ENCODE measurements at places on chromosomes 13 and 19. TPM values are rescaled to one million over a fixed set of nuclear protein-coding genes. Genes with fewer than 3 reads are reported as not detected.

DNA sequence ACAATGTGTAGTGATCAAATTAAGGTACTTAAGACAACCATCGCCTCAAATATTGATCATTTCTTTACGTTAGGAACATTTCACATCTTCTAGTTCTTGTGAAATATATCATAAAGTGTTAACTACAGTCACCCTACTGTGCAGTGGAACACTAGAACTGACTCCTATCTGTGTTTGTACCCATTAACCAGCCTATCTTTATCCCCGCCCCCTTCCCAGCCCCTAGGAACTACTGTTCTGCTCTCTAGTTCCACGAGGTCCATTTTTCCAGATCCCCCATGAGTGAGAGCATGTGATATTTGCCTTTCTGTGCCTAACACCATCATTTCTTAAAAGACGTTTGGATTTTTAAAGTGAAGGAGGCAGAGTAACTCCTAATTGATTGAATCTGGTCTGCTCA is 24.4 kb upstream of the GGACT start:
- no peak for DNase-seq

DNA sequence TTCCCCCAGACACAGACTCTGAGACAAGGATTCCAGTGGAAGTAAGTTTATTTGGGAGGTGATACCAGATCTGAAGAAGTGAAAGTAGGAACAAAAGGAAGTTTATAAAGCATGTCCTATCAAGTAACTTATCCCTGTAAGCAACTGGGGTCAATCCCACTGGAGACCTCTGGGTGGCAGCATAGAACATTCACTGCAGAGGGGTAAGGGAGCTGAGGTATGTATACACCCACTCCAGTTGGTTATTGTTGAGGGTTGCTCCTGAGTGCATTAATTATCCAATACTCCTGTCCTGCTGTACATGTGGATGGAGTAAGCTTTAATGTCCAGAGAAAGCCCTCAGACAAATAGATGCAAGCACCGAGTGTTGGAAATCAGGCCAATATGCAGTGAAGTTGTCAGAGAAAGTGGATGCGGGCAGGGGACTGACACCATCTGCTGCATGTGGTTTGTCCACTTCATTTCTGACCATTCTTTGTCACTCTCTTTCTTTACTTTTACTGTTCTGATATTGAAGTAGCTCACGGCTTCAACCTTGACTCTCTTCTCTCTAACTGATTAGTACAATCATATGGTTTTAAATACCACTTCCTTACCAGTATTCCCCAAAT is 46.7 kb downstream of the NOTCH3 start:
- DNase-seq: no peak

- DNase-seq: no peak
These were observed 11.8 kb downstream of the MAST3 start for GRCh38 chr19:18109341-18109732.

ZNF792 gene
- total RNA-seq: 5.4 TPM

NLRP5 gene
- not detected for total RNA-seq

PCDH9 gene
- total RNA-seq: 206 TPM

TEX26 gene
- total RNA-seq: 0.49 TPM

DNA sequence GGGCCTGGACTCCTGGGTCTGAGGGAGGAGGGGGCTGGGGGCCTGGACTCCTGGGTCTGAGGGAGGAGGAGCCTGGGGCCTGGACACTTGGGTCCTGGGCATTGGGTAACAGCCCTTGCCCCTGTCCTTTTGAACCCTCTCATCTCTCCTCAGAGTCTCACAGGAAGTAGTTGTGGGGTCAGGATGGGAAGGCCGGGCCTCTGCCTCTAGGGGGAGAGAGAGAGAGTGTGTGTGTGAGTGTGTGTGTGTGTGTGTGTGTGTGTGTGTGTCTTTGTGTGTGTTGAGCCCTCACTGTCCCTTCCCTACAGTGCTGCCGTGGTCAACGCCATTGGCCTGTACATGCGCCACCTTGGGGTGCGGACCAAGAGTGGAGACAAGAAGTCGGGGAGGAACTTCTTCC is 10.9 kb downstream of the ARHGEF1 start:
- DNase-seq: no peak

IGSF23 gene
- not detected for total RNA-seq

GRCh38 chr13:112871742-112872141 is 97.3 kb upstream of the MCF2L start:
- no peak for DNase-seq

DNA sequence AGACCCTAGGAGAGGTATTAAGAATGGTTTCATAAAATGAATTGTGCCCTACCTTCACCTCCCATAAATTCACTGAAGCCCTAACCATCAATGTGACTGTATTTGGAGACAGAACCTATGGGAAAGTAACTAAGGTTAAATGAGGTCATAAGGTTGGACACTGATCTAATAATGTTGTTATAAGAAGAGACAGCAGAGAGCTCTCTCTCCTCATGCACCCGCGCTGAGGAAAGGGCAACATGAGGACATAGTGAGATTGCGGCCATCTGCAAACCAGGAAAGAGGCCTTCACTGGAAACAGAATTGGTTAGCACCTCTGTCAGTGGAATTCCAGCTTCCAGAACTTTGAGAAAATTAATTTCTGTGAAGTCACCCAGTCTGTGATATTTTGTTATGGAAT is 1396.1 kb upstream of the MIR17HG start:
- no peak for DNase-seq

BEST2 gene
- not detected for total RNA-seq

All from dorsolateral prefrontal cortex (tissue), 122 donors.